ENCODE measurements at places on chromosomes 11 and 22.

GRCh38 chr22:49768951-49769690, 58.6 kb downstream of the BRD1 start:
- no peak for DNase-seq

DNA sequence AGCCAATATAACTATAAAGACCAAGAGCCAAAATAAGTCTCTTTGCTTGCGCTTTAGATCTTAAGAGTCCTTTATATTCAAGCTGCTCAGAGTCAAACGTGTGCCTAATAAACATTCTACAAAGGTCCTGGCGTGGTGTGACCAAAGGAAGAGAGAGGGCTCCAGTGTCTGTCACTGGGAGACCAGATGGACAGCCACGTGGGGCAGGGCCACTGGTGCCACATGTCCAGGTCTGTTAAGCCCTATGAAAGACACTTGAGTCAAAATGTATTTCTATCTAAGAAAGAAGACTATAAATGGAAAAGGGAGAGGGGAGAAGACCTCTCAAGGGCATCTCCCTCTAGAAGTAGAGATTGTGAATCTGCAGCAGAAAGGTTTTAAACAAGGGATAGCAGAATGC, 32.2 kb upstream of the EHF start:
- no peak for DNase-seq

- no peak for DNase-seq
These were observed 459.8 kb downstream of the SOX6 start for GRCh38 chr11:15896530-15896929.

DNA sequence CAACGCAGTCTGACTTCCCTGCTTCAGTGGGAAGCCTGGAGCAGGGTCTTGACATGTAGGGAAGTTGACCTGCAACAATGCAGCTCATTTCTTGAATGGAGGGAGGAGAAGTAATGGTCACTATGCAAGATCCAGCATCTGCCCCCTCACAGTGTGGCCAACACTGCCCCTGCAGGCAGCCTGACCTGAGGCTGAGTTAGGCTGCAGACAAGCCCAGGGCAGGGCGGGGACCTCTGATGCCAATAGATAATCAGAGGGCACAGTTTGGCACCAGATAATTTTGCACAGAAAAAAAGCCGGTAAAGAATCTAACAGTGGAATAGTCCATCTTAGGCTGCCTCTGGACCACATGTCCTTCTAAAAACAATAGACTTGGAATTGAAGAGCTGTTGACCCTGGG, 182.3 kb downstream of the DSCAML1 start:
- no peak for DNase-seq

DNA sequence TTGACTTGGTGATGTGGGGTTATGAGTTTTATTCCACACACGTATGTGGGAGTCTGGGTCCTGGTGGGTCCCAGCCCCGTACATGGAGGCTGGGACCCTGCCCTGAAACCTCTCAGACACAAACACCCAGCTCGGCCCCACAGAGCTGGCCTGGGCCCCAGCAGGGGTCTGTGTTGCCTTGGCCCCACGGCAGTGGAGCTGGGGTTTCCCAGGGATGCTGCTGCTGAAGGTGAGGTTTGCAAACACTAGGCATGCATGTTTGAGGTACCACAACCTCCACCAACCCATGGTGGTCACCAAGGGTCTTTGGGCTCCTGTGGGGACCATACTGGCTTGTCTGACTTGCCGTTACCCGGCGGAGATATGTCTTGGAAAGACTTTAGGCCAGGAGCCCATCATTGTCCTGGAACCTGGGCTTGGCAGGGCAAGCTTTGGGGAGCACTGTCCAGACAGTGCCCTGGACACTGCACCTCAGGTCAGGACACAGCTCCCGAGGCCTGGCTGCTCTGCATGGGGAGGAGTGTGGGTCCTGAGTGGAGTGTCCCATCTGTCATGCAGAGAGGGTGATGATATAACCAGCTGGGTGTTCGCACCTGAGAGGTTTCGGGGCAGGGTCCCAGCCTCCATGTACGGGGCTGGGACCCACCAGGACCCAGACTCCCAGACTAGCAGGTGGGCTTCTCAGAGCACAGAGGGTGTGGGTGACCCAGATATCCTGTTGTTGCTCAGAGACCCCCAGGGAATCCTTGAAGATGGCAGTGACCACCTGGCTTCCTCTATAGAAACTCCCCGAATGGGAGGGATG, 63.3 kb downstream of the KCNQ1 start:
- DNase-seq: no peak

GRCh38 chr11:82560836-82561235, 172.8 kb downstream of the FAM181B start:
- DNase-seq: no peak

- no peak for DNase-seq
These were observed 20.0 kb downstream of the CAVIN3 start for GRCh38 chr11:6300325-6300724.

DNA sequence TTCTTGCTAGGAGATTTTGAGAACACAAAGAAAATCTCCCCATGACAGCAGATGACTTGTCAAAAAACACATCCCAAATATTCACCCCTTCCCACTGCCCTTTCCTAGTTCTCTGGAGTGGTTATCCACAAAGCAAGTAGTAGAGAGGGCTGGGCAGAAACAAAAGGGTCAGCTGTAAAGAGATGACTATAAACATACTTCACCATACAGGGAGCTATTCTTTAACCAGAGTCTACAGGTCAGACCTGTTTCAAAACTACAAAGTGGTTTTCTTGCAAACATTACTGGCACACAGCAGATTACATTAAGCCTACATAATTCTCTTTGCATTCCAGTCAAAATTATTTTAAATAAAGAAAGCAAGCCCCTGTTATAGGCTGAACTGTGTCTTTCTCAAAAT, 47.7 kb upstream of the NFRKB start:
- DNase-seq: no peak

DNA sequence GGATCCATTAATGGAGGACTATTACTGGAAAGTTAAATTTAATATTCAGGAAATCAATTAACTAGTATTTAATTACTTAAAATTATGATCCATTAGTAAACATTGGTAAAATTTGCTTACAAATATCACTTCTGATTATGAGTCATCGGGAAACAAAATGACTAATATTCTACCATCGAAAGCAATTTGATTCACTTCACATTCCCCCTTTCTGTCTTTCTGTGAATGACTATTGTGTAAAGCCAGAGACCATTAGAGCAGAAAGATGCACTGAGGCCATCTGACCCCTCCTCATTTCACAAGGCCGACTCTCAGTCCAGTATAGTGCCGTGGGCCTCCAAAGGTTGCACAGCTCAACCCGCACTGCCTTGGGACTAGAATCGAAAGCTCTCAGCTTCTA, 619.0 kb downstream of the OPCML start:
- no peak for DNase-seq

DNA sequence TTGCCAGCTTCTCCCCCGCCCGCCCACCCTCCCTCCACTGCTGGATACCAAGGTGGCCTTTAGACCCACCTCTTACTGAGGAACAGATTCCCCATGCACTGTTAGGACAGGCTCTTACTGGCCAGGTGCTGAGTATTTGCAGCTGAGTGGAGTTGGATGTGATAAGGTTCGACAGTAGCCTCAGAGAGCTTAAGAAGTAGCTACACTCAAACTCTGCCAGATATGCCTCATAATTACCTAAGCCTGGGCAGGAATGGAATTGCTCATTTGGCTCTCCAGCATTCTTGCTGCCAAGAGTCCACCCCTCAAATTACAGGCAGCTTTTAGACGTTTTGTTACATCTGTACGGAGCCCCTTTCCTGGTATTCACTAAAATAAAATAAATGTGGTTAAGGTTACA, 9.6 kb downstream of the FAM181B start:
- DNase-seq: no peak

DNA sequence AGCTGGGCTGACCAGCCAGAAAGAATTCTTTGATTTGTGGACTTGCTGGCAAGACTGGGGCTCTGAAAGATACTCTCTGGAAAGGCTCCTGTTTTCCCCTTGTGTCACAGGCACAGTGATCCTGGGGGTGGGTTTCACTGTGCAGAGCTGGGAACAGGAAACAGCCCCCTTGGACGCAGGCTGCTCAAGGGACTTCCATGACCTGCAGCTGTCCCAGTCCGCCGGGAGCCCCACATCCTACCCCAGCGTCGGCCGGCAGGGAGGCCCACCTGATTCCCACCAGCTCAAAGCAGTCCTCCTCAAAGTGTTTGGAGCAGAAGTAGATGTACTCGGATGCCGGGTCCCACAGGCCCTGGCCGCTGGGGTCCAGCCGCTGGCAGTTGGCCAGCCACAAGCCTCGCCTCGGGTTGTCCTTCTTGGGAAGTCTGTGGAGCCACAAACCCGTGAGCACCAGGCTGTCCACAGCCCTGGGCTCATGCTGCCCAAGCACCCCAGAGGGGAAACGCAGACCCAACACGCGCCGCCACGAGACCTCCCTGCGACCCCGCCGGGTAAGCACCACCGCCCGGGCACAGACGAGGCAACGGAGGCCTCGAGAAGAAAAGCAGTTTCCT, 824 bp downstream of the THAP7 start:
- DNase-seq: no peak

DNA sequence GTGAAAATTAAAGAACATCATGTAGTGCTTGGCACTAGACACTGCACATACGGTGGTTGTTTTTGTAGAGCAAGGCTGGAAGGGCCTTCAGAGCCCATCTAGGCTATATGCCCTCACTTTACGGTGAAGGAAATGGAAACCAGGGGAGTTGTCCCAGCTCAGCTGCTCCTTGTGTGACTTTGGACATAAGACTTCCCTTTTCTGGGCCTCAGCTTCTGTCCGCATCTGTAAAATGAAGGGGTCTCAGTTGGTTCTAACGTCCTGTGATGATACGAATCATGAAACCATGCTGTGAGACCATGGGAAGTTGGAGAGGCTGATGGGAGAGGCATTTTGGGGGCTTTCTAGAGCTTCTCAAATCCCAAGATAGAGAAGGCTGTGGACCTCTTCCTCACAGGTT, 4.7 kb downstream of the KCNE3 start:
- DNase-seq: no peak

GRCh38 chr11:25938952-25939351, 393.0 kb upstream of the ANO3 start:
- DNase-seq: no peak

GRCh38 chr11:100340466-100341319, 346.4 kb upstream of the ARHGAP42 start:
- no peak for DNase-seq

- DNase-seq: no peak
These were observed 140.5 kb downstream of the MIAT start for GRCh38 chr22:26797910-26798309.

GRCh38 chr11:109956124-109956793, 136.9 kb upstream of the ZC3H12C start:
- no peak for DNase-seq

DNA sequence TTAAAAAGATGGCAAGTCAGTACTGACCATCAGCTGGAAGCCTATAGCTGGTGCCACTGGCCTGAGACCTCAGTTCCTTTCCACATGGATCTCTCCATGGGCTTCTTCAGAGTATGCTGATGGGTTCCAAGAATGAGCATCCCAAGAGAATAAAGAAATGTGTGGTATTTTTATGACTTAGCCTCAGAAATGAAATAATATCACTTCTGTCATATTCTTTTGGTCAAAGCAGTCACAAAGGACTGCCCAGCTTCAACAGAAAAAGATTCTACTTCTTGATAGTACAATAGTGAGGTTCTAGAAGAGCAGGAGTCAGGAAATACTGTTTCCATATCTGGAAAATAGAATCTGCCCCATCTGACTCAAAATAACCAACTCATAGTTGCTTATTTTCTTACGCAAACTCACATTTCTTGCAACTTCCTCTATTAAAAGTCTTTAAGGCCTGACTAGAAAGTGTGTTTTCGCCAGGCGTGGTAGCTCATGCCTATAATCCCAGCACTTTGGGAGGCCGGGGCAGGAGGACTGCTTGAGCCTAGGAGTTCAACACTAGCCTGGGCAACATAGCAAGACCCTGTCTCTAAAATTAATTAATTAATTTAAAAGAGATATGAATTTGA, 116.9 kb downstream of the SIK3 start:
- DNase-seq: no peak

DNA sequence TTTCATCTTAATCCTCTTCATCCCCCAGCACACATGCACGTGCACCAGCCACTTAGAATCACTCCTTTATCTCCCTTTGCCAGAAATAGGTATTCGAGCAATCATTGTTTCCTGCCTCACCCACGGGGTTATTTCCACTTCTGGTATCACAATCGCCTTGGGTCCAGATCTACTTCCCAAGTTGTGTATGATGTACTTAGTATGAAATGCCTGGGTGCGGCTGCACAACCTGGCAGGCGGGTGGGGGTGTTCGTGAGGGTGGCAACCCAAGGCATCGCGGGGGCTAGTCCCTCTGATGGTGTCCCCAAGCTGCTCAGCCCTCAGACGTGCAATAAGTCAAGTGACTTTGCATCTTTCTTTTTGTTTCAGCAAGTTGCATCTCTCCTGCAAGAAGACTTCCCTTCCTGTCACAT, 475.6 kb downstream of the MIAT start:
- no peak for DNase-seq

DNA sequence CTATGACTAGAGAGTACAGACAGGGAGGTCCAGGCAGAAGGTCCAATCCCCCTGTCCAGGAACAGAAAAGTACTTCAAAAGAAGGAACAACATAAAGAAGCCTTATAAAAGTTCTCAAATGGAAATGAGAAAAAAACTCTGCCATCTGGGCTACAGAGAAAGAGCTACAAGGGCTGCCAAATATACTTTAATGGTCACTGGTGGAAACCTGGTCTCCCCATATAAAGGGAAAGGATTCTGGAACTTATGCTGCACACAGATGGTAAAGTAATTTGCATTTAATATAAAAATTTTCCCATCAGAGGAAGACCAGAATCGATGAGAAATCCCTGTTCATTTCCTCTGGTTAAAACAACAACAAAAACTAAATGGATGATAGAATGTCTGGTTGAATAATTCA, 119.4 kb upstream of the MTMR2 start:
- no peak for DNase-seq

GRCh38 chr11:96054870-96055705, 131.2 kb upstream of the MTMR2 start:
- DNase-seq: peak; percentile 29

DNA sequence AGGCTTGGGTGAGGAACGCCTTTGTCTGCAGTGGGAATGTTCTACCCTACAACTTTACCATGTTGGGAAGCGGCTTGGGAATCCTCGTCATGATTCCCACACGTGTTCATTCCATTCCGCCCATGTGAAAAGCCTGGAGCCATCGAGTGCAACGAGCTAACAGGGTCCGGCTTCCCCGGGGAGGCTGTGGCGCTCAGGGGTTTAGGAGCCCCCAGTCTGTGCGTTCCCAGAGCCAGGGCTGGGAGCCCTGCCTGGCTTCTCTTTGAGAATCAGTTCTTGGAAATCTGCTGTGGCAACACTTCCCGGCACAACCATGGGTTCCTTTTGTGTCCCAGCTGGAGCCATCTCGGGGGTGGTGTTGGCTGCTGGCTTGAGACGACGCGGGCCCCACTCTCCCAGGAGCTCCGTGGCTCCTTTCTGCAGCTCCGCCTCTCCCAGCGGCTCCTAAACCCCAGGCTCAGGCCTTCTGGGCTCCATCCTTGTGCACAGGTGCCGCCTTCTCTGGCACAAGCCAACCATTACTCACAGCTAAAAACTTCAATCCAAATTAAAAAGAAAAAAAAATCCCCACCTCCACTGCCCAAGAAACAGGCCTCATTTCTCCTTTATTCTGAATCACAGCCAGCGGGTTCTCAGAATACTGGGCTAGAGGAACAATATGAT, 18.7 kb upstream of the PPFIA1 start:
- DNase-seq: no peak

All from naive thymus-derived CD4-positive, alpha-beta T cell (primary cell).